Astrocyte (in vitro differentiated cells and primary cell): ENCODE measurements at places on chromosomes 13 and 19. TPM values are rescaled to one million over a fixed set of nuclear protein-coding genes. Genes with fewer than 3 reads are reported as not detected.

GRCh38 chr19:8494158-8494557 lies 8.3 kb downstream of the PRAM1 start:
- H3K27me3 ChIP-seq = no peaks in the 10 kb centered on the region
- DNase-seq = no peak
- H3K4me3 ChIP-seq = no peak overlapping the region
- no peak overlapping the region for H3K27ac ChIP-seq

- no peaks in the 10 kb centered on the region for H3K36me3 ChIP-seq
- H3K4me1 ChIP-seq = peaks cover 6% of the 10 kb centered on the region
- no peak overlapping the region for H3K27ac ChIP-seq
- DNase-seq = peak; percentile 12
- H3K4me3 ChIP-seq = peak overlapping the region; percentile 62
- H3K27me3 ChIP-seq = peaks cover 3% of the 10 kb centered on the region
Measured at GRCh38 chr19:7294558-7295212, 471 bp upstream of the INSR start.

DNA sequence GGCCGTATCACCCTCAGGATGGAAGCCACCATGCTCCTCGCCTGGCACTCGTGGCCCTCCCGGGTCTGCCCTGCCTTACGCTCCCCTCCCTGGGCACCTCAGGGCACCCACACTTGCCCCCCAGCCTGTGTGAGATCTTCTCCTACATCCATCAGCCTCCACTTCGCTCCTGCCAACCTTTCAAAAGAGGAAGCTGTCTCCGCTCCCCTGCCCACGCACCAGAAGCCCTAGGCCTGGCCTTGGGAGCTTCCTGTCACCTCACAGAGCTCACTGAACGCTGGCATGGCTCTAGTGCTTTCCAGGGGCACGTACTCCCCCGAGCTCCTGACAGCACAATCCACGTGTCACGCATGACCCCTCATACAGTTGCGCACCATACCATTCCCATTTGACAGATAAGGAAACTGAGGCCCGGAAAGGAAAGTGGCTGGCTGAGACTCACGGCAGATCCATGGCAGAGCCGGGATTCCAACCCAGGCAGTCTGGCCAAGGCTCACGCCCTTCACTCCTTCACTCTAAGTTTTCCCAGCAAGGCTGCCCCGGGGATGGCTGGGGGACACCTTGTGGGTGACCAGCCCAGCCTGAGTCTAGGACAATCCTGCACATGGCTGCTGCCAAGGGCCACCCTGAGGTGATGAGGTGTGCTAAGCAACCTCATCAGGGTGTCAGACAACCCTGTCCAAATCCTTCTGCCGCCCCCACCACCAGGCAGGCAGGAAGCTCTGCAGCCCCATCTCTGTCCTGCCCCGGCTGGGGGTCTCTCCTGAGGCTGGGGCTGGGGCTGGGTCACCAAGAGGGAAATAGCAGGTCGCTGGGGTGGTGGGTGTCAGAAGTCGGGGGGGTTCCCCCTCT lies 19.3 kb downstream of the PPP1R12C start:
- no peaks in the 10 kb centered on the region for H3K27me3 ChIP-seq
- no peak for DNase-seq
- H3K4me1 ChIP-seq = no peaks in the 10 kb centered on the region
- H3K27ac ChIP-seq = no peak overlapping the region
- H3K36me3 ChIP-seq = peaks cover 6% of the 10 kb centered on the region

- H3K27ac ChIP-seq = no peak overlapping the region
- no peak overlapping the region for H3K4me3 ChIP-seq
- no peaks in the 10 kb centered on the region for H3K4me1 ChIP-seq
- no peaks in the 10 kb centered on the region for H3K27me3 ChIP-seq
Measured at GRCh38 chr13:101703081-101703480, 250.6 kb downstream of the ITGBL1 start.

DNA sequence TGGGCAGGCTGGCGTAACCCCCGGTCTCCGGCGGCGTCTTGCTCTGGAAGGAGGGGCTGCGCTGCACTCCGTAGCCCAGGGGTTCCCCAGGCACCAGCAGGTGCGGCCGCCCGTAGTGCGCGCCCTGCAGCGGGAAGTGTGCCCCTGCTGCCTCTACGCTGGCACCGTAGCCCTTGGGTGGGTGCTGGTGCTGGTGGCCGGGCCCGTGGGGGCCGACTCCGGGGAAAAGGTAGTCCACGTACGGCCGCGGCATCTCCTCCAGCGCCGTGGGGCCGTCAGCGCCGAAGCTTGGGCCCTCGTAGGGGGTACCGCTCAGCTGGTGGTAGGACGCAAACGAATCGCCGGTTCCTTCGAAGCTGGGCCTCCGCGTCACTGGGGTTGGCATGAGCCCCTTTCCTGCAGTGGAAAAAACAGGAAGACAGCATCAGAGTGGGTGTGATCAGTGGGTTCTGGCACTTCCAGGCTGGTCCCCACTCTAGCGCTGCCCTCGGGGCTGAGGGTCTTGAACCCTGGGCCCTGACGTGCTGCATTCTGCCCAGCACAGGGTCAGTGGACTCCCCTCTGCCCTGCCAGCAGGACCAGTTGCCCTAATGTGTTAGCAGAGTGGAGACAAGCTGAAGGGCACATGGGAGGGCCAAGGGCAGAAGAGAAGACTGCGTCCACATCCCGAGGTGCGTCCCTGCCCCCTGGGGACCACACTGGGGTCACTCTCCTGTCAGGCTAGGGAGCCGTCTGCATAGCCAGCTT lies 72.3 kb downstream of the LATS2 start:
- H3K4me1 ChIP-seq = peaks cover 12% of the 10 kb centered on the region
- H3K27me3 ChIP-seq = no peaks in the 10 kb centered on the region

The TMEM272 gene
- total RNA-seq = 0.05 TPM in 1 of 2 replicates, not detected in the other
